ENCODE measurements at places on chromosomes 12 and 14. TPM values are rescaled to one million over a fixed set of nuclear protein-coding genes. Genes with fewer than 3 reads are reported as not detected.

GRCh38 chr14:102840771-102841528, 63.7 kb downstream of the TRAF3 start:
- no peak for DNase-seq

Gene HRK
- 0.29 TPM for total RNA-seq

Gene CCDC196
- not detected for total RNA-seq

Gene POTEM
- total RNA-seq, result 0.57 TPM

Gene TOMM20L
- total RNA-seq, result not detected

GRCh38 chr12:2347137-2347843, 294.5 kb downstream of the CACNA1C start:
- no peak for DNase-seq

Gene COQ6
- total RNA-seq, result 39.6 TPM

GRCh38 chr12:26345471-26346003, 150.2 kb downstream of the SSPN start:
- DNase-seq, result no peak

Measured in Daoy (cell line).